ENCODE measurements at places on chromosomes 7 and 10. TPM values are rescaled to one million over a fixed set of nuclear protein-coding genes. Genes with fewer than 3 reads are reported as not detected.
A peak's percentile ranks its signal among the peaks of the same experiment; 100 is the strongest.

AASS gene
- total RNA-seq = 5.1 TPM

CCDC172 gene
- not detected for total RNA-seq

STAM gene
- 23.0 TPM for total RNA-seq

PTPRZ1 gene
- total RNA-seq = 0.25 TPM

- H3K27ac ChIP-seq = no peak overlapping the region
- H3K4me3 ChIP-seq = no peak overlapping the region
- H3K4me1 ChIP-seq = no peaks in the 10 kb centered on the region
- peaks cover 13% of the 10 kb centered on the region for H3K36me3 ChIP-seq
- H3K27me3 ChIP-seq = no peaks in the 10 kb centered on the region
Observed at GRCh38 chr7:65955718-65956117, 26.3 kb downstream of the GUSB start.

- no peak overlapping the region for H3K27ac ChIP-seq
- no peaks in the 10 kb centered on the region for H3K4me1 ChIP-seq
- DNase-seq = no peak
- no peaks in the 10 kb centered on the region for H3K36me3 ChIP-seq
Observed at GRCh38 chr10:3350617-3351258, 178.2 kb upstream of the PITRM1 start.

DNA sequence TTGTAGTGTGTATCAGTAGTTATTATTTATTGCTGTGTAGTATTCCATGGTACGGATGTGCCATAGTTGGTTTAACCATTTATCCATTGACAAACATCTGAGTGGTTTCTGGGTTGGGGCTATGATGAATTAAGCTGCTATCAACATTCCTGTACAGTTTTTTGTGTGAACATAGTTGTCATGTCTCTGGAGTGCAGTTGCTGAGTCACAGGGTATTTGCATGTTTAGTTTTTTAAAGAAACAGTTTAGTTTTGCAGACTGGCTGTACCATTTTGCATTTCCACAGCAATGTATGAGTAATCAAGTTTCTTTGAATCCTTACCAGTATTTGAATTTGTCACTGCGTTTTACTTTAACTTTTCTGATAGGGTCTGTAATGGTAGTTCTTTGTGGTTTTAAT is 516.7 kb upstream of the CELF2 start:
- H3K27ac ChIP-seq = no peak overlapping the region
- DNase-seq = no peak
- no peak overlapping the region for H3K4me3 ChIP-seq
- H3K36me3 ChIP-seq = no peaks in the 10 kb centered on the region

- no peaks in the 10 kb centered on the region for H3K27me3 ChIP-seq
- H3K36me3 ChIP-seq = no peaks in the 10 kb centered on the region
- H3K27ac ChIP-seq = no peak overlapping the region
- H3K4me3 ChIP-seq = no peak overlapping the region
- H3K4me1 ChIP-seq = no peaks in the 10 kb centered on the region
Observed at GRCh38 chr7:42469341-42469740, 232.3 kb upstream of the GLI3 start.

DNA sequence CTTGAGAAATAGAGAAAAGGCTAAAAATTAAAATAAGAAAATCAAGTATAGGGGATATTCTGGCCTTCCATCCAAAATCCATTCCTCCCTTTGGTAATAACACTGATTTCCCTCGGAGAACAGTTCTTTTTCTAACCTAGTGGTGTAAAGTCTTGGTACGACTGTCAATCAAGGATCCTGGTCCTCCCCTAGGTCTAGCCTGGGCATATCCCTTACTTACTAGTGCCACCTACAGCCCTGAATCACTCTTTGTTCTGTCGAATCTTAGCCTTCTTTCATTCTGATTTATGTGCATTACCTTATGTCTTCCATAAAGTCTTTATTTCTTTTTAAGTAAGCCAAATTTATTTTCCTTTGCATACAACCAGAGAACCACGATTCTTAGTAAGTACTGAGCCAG is 298.7 kb upstream of the LRRTM3 start:
- peak; percentile 66 for DNase-seq
- H3K4me1 ChIP-seq = no peaks in the 10 kb centered on the region
- no peak overlapping the region for H3K27ac ChIP-seq
- H3K4me3 ChIP-seq = no peak overlapping the region
- H3K27me3 ChIP-seq = no peaks in the 10 kb centered on the region

DNA sequence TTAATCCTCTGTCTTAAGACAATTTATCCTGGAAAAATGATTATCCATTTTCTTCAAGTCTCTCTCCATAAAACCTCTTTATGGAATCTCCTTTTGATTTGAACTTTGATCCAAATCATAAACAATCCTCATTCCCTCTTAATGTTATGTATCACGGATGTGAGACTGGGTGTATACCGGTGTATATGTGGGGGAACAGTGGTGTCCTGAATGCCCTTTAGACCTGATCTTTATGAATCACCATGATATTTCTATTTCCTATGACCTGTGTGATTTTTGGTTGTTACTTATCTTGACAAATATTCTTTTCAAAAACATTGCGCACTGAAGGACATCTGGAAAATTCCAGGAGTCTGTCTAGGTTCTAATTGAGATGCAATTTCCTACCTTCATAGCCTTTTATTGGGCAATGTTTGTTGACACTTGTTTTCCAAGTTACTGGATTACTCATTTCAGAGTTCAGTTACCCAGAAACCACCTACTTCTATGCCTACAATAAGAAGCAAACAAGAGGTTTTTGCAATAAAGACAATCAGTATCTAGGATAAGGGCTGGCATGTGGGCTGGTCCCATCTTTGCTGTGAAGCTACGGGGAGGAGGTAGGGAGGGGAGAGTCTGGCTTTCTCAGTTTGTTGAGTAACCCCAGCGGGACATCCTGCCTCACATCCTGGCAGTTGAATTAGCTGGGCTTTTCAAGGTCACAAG is 190.4 kb downstream of the CTTNBP2 start:
- no peaks in the 10 kb centered on the region for H3K4me1 ChIP-seq
- no peaks in the 10 kb centered on the region for H3K27me3 ChIP-seq
- no peak overlapping the region for H3K27ac ChIP-seq
- H3K4me3 ChIP-seq = no peak overlapping the region

DNA sequence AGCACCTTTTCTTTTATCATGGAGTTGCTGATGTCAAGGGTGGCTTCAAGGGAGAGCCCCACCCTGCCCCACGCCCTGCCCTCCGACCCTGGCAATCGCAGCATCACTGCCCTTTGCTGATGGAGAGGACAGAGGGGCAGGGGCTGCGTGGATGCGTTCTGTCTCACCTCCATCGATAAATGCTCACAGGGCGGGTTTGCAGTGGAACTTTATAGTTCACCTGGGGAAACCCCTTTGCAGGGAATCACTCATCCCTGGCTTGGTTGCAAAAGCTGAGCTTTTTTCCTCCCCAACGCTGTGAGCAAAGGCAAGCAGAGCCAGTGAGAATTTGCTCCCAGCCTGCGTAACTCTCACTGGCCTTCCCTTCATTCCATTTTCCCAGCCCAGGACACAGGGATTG is 176.8 kb downstream of the WDR37 start:
- no peak overlapping the region for H3K27ac ChIP-seq
- peaks cover 23% of the 10 kb centered on the region for H3K27me3 ChIP-seq
- no peaks in the 10 kb centered on the region for H3K4me1 ChIP-seq
- no peak overlapping the region for H3K4me3 ChIP-seq

DNA sequence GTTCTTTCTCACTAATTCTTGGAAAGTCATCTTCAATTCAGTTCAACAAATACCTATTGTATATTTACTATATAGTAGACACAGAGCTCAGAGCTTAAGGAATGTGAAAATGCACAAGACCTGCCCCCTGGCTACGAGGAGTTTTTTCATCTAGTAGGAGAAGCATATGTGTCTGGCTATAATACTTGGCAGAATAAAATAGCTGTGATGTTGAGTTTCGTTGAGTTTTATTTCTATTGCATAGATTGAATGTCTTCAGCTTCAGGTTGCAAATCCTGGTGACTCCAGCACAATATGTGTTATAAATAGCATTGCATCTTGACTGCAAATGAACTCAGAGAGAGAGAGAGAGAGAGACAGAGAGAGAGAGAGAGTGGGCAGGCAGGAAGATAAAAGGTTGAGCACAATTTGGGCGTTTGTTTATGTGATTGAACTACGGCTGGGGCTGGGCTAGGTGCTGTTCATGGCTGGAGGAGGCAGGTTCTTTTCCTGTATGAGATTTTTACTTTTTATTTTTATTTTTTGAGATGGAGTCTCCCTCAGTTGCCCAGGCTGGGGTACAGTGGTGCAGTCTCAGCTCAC is 229.6 kb downstream of the GALNT17 start:
- H3K4me1 ChIP-seq = no peaks in the 10 kb centered on the region
- no peaks in the 10 kb centered on the region for H3K27me3 ChIP-seq
- H3K27ac ChIP-seq = no peak overlapping the region
- no peak for DNase-seq

GRCh38 chr7:143193880-143194279 is 10.7 kb downstream of the TAS2R39 start:
- no peak for DNase-seq
- H3K36me3 ChIP-seq = no peaks in the 10 kb centered on the region
- no peaks in the 10 kb centered on the region for H3K27me3 ChIP-seq
- no peaks in the 10 kb centered on the region for H3K4me1 ChIP-seq
- H3K4me3 ChIP-seq = no peak overlapping the region

DNA sequence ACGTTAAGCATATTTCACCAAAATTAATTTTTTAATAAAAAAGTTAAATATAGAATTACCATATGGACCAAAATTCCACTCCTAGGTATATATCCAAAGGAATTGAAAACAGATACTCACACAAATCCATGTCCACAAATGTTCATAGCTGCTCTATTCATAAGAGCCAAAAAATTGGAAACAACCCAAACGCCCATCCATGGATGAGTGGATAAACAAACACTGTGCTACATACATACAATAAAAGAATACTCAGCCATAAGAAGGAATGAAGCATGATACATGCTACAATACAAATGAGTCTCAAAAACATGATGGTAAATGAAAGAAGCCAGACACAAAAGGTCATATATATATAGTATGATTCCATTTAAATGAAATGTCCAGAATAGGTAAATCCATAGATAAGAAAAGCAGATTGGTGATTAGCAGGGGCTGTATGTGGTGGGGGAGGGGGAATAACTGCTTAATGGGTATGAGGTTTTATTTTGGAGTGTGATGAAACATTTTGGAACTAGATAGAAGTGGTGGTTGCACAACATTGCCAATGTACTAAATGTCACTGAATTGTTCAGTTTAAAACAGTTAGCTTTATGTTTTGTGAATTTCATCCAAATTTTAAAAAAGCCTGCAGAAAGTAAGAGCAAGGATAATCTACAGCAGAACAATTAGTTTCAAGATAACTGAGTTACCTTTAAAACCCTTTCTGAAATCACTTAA is 101.2 kb upstream of the EFCAB10 start:
- no peaks in the 10 kb centered on the region for H3K27me3 ChIP-seq
- DNase-seq = no peak
- H3K4me3 ChIP-seq = no peak overlapping the region
- H3K4me1 ChIP-seq = no peaks in the 10 kb centered on the region
- no peak overlapping the region for H3K27ac ChIP-seq
- no peaks in the 10 kb centered on the region for H3K36me3 ChIP-seq

- H3K27ac ChIP-seq = no peak overlapping the region
- no peak overlapping the region for H3K4me3 ChIP-seq
Observed at GRCh38 chr7:106313456-106313901, 28.7 kb upstream of the NAMPT start.

GRCh38 chr7:107233-107632 is 85.1 kb upstream of the FAM20C start:
- H3K4me3 ChIP-seq = no peak overlapping the region
- H3K36me3 ChIP-seq = no peaks in the 10 kb centered on the region
- DNase-seq = no peak
- peaks cover 20% of the 10 kb centered on the region for H3K27me3 ChIP-seq
- no peaks in the 10 kb centered on the region for H3K4me1 ChIP-seq
- no peak overlapping the region for H3K27ac ChIP-seq

DNA sequence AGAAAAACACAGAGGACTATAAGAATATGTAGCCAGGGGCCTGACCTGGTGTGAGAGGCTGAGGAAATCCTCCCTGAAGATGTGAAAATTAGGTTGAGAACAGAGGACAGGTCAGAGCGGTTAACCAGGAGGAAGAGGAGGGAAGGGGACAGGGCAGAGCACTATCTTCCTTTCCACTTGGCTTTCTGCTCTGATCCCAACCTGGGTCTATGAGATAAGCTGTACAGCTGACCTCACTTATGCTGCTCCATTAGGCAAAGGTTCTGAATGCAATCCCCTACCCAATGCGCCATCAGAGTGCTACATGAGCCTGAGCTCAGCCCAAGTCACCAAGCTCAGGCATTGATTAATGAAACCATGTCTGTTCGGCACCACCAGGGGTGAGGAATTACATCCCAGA is 10.5 kb downstream of the LIPA start:
- no peak overlapping the region for H3K4me3 ChIP-seq
- H3K36me3 ChIP-seq = no peaks in the 10 kb centered on the region
- no peaks in the 10 kb centered on the region for H3K27me3 ChIP-seq
- no peak for DNase-seq

DNA sequence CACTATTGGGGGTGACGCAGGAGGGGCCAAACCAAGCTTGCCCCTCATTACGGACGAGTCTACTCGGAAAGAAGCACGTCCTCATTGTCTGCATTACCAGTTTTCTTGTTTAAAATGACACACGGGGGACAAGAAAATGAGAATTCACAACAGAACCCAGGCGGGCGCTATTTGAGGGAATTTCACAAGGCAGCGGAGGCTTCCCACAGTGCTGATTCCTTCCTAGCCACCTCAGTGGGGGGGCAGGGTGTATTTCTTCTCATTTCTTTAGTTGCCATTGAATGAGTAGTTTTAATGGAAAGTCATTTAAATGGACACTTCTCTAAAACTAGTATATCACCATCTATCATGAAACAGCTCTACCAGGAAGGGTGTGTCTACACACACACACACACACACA is 42.9 kb downstream of the NRAP start:
- H3K27ac ChIP-seq = no peak overlapping the region
- no peaks in the 10 kb centered on the region for H3K36me3 ChIP-seq
- H3K4me3 ChIP-seq = no peak overlapping the region
- peaks cover 62% of the 10 kb centered on the region for H3K27me3 ChIP-seq

DNA sequence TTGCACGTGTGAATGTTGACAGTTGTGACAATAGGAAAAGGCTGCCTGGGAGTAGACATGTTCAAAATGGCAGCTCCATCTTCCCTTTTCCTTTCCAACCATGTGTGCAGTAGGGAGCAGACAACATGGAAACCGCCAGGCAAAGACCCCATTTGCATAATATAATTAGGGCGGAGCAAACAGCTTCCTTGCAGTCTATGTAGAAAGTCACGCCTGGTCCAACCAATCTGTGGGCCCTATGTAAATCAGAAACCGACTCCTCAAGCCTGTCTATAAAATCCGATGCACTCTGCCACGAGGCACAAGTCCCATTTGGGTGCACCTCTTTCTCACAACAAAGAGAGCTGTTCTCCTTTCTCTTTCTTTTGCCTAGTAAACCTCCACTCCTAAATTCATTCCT is 19.6 kb downstream of the NEBL start:
- no peak overlapping the region for H3K27ac ChIP-seq
- no peak overlapping the region for H3K4me3 ChIP-seq
- no peak for DNase-seq
- no peaks in the 10 kb centered on the region for H3K36me3 ChIP-seq
- H3K27me3 ChIP-seq = no peaks in the 10 kb centered on the region
